ENCODE measurements at places on chromosomes 5 and 9.

- DNase-seq = no peak
Observed at GRCh38 chr9:115289757-115290208, 171.8 kb upstream of the TNC start.

DNA sequence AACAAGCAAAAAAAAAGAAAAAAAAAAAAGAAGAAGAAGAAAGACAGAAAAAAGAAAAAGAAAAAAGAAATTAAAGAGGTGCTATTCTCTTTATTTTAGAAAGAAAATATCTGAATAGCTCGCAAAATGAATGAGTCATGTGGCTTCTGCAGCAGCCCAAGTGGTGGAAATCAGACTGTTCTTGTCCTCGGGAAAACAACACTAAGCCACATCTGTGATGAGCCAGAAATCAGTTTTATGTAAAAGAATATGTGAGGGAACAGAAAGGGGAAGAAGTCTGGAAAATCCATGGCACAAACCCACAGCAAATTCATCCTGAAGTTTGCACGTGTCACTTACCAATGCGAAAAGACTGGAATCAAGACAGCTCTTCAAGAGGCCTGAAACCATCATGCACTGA, 118.7 kb upstream of the GAS1 start:
- DNase-seq = no peak

DNA sequence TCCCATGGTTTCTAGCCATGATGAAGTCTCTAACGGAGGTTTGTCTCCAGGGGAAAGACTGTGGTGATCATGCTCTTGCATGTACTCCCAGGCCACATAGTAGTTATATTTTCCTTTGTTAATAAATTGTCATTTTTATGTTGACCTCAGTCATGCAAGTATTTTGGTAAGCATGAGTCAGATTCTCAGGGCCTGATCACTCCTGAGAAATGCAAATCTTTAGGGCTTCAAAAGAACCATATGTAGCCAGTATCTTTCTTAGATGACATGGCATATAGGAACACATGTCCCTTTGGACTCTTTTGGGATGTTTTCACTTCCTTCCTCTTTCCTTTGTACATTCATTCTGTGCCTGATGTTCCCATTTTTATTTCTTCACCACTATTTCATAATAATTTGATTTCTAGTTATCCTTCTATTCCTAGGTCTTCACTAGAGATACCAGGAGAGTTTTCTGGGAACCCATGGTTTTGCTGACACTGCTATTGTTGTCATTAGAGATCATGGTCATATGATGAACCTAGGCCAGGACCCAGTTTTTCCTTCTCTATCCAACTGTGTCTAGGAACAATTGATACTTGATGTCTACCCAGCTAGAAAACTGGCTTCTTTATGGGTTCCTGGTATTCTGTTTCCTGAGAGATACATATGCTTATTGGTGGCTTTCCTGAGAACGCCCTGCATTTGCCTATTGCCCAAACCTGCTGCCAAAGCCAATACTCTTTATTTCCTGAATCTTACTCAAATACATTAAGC, 248.1 kb upstream of the NREP start:
- no peak for DNase-seq

DNA sequence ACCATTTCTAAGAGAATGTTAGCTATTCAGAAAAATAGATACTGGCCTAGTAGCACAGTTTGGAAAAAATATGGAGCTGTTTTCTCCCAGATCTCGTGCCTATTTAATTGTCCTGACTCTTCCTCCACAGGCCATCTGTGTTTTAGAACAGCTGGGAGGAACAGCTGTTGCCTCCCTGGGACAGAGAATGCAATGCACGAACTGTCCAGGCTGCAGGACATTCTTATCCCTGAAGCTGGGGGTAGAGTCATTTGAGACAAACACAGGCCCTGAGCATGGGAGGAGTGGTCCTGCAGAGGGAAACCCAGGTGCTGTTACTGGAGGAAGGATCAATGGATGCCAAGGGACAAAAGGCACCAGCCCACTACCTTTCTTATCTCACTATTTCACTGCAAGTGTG, 20.9 kb upstream of the SPARC start:
- no peak for DNase-seq

GRCh38 chr5:105508519-105508918, 1945.9 kb upstream of the NUDT12 start:
- no peak for DNase-seq

GRCh38 chr9:113660196-113660595, 196.7 kb downstream of the RGS3 start:
- no peak for DNase-seq

GRCh38 chr5:91219091-91219802, 163.9 kb downstream of the ARRDC3 start:
- peak; percentile 18 for DNase-seq

- DNase-seq = no peak
Observed at GRCh38 chr5:67249590-67249895, 52.9 kb upstream of the CD180 start.

GRCh38 chr5:28324174-28324573, 1285.8 kb upstream of the CDH9 start:
- DNase-seq = no peak

GRCh38 chr5:141567513-141568117, 51.2 kb downstream of the DIAPH1 start:
- no peak for DNase-seq

GRCh38 chr5:88708682-88709398, 174.1 kb downstream of the MEF2C start:
- DNase-seq = no peak

DNA sequence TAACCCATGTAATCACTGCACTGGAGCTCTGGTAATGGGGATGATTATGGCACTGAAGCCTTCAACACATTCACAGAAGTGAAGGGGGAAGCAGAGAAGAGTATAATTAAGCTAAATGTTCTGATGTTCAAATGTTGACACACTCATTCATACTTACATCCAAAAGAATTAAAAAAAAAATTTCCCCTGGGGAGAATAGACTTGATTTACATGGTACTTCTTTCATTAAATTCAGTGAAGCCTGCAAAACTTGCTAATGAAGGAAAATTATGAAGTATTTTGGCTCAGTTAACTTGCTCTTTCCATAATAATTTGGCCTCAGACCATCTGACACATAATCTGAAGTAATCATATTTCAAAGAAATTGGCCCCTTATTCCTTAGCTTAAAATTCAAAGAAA, 428.8 kb downstream of the SH3GL2 start:
- no peak for DNase-seq

DNA sequence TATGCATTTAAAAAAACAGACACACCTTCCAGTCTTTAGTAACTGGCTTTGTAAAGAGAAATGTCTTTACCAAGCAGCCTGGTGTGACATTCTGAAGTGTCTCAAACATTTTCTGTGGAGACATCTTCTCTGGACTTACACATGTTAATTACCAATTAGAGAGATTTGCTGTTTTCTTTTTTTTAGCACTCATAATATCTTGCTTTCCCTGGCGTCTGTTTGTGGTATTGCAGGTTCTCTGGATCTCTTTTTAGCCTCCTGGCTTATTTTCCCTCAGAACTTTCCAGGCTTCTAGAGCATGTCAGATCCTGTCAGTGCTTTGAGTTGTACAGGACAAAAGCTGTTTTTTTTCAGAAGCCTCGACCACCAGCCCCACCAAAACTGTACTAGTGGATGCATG, 92.5 kb downstream of the MSX2 start:
- no peak for DNase-seq

DNA sequence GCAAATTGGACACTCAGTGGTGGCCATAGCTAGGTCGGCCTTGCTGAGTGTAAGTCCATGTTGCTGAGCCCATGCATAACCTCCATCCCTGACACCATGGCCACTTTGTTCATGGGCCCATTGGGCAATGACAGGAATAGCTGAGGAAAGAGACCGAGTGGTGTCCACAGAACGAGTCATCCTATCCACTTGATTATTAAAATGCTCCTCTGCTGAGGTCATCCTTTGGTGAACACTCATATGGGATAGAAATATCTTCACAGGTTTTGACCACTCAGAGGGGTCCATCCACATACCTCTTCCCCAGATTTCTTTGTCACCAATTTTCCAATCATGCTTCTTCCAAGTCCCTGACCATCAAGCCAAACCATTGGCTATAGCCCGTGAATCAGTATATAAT, 63.6 kb downstream of the PPIC start:
- no peak for DNase-seq

GRCh38 chr9:96460882-96461281, 10.9 kb downstream of the HABP4 start:
- DNase-seq = no peak

DNA sequence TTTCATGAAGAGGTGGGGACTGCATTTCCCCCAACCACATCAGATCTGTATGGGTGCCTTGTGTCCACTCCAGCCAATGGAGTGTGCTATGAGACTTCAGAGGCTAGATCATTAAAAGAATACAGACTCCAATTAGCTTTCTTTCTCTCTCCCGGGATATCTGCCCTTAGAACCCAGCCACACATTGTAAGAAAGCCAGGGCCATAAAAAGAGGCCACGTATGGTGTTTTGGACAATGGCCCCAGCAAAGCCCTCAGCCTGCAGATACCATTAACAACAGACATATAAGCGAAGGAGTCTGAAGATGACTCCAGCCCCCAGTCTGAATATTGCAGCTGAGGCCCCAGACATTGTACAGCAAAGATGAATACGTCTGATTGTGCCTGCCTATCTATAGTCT, 21.5 kb downstream of the IL6ST start:
- no peak for DNase-seq

- no peak for DNase-seq
Observed at GRCh38 chr5:71974165-71974564, 133.1 kb upstream of the MAP1B start.

DNA sequence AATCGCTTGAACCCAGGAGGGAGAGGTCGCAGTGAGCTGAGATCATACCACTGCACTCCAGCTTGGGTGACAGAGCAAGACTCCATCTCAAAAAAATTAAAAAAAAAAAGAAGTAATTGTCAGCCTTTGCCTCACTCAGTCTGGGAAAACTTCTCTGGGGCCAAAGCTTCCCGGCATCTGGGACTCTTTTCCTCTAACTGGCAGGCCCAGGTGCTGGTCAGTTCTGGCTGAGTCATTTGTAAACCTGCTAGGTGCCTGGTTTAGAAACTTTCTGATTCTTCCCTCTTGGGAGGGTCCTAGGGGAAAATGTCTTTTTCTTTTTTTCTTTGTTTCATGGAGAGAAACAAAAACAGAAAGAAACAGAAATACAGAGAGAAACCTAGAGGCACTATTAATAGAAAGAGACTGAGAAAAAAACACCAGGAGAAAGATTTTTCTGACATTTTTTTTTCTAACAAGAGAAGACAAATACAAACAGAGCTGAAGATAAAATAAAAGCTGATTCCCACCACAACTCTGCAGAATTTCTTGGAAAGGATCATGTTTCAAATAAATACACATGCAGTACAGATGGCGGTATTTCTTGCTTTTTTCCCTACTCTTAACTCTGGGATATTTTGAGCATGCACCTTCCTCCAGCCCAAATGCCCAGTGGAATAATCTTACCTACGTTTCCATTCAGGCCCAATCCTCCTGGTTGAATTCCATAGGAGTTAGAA, 22.1 kb upstream of the UBAP2 start:
- DNase-seq = no peak

GRCh38 chr9:82105729-82106128, 117.2 kb downstream of the SPATA31D1 start:
- DNase-seq = no peak

DNA sequence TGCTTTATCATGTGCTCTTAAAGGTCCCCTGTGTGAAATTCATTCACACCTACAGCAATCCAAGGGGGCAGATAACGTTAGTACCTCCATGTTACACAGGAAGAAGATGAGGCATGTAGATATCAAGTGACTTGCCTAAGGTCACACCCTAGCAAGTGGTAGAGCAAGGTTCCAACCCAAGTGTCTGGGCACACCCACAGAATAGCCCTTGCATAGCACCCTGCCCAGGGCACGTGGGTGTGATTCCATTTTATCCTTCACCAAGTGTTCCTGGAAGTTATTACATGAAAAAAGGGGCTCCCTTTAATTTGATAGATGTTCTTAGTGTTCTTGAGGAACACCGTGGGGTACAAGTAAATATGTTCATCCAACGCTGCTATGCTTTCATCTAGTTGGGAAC, 4.9 kb downstream of the TMEM171 start:
- DNase-seq = no peak

DNA sequence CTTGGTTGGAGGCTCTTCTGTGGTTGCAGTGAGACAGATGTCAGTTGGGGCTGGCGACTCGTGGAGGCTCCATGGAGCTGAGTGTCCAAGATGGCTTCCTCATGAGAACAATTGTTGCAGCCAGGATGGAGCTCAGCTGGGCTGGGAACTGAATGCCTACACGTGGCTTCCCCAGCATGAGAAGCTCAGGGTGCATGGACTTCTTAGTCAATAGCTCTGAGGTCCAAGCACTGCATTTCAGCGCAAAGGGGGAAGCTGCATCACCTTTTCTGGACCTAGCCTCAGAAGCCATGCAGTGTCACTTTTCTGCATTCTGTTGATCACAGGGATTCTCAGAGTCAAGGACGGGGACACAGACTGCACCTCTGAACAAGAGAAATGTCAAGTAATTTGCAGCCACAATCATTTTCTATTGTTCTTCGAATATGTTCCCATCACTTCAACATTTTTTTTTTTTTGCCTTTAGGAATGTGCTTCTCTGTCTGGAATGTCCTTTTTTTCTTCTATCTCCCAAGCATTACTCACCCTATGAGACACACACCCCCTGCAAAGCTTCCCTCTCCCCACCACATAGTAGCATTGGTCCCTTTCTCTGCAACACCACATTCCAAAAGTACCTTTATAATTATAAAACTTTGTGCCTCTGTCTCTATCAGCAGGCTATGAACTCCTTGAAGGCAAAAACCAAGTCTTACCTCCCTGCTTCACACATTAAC, 57.5 kb upstream of the STK32A start:
- no peak for DNase-seq

GRCh38 chr9:124593651-124594058, 86.5 kb upstream of the NR5A1 start:
- DNase-seq = no peak

- DNase-seq = no peak
Observed at GRCh38 chr9:35338086-35338485, 151.8 kb upstream of the RUSC2 start.

DNA sequence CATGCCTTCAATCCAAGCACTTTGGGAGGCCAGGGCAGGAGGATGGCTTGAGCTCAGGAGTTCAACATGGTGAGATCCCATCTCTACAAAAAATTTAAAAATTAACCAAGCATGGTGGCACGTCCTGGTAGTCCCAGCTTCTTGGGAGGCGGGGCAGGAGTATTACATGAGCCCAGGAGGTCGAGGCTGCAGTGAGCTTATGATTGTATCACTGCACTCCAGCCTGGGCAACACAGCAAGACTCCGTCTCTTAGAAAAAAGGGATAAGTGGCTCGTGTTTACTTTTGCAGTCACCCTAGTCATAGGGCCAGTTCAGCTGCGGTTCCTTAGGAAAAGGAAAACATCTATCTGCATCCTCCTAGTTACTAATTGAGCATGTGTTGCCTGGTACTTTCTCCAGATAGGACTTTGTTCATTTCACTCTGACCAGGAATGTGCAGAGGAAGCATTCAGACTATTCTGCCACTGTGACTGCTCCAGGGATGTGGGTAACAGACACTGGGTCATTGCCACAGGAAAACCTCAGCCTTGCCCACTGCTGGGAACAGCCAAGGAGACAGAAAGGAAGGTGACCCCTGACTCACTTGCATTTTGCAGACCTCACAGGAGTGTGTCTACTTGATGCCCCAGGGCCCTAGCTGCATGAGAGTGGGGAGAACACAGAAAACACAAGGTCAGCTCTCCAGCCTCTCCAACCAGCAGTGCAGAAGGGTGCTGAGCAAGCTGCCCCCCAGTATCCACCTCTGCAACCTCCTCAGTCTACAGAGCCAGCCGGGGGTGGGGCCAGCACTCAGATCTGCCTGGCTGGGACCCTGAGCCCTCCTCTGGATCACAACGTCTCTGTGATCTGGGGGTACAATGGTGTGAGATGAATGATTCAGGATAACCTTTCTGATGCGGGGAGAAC, 33.9 kb upstream of the ALDH1B1 start:
- no peak for DNase-seq

Data from NCI-H187 treated with DMSO at 0.1 percent for 48 hours (cell line).